Thymus (tissue), 14 donors: ENCODE measurements at places on chromosomes 12 and 14.

DNA sequence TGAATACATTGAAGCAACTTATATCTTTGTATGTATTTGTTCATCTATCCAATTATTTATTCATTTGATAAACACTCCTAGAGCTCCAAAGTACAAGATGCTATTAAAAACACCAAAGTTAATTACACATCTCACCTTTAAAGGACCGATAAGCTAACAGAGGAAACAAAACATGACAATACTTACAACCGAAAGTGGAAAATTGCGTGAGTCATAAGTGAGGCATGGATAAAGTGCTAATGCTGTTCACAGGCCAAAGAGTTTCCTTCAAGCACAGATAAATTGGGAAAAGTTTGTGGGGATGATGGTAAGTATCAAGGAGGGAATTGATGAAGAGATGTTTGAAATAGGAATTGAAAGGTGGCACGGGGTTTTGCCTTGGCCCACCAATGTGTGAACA, 172.8 kb upstream of the KITLG start:
- no peak for DNase-seq

DNA sequence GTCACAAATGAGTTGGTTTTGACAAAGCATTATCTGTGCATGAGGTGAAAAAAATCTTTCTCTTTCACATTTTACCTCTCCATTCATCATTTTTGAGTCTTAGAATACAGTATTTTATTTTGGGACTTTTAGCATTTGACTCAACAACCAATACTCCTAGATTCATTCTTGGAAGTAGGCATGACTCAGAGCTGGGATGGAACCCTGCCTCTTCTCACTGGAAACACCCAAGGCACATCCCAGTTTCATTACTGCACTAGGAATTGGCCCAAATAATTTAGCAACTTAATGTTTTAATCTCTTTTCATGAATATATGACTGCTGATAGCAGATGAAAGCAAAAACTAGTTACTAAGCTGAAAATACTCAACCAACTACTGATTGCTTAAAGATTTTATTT, 3.3 kb upstream of the PDZRN4 start:
- no peak for DNase-seq

- no peak for DNase-seq
Measured at GRCh38 chr12:94123127-94123526, 25.2 kb upstream of the PLXNC1 start.

DNA sequence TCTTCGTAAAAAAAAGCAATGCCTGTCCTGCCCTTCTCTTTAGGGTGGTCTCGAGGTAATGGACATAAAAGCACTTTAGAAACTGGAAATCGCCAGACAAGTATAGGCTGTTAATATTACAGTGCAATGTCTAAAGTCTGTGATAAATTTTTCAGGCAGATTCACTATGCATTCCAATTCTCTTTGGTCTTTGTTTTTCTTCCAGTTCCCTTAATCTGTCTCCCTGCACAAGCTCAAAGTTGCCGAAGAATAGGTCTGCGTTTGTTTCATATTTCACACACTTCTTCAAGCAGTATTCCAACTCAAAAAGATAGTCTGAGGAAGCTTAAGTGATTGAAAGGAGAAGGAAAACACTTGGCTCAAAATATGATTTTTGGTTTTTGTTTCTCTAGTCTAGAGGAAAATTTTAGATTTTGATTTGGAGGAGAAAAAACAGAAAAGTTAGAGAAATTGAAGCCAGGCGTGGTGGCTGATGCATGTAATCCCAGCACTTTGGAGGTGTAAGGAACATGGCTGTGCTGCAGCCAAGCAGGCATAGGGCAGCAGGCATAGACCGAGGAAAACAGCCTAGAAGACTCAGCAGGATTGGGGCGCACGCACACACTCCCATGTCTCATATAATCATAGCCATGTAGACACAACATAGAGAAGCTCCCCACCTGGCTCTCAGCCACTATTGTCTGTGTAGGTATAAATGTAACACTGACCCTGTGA, 96.2 kb upstream of the TMPO start:
- no peak for DNase-seq

DNA sequence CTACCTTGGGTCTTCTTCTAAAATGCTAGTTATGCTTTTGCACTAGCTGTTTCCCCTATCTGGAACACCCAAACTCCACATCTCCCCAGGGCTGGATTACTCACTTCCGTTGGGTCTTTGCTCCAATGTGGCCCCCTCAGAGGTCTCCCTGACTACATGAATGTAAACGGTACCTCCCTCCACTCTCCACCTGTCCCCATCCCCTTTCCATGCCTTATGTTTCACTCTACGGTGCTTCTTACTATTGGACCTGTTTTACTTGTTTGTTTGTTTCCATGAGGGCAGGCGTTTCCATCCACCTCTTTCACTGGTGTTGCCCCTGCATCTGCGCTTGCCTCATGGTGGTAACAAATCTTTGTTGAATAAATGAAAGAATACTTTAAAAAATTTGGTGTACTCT, 256.4 kb downstream of the SNAPC1 start:
- DNase-seq: no peak

GRCh38 chr14:99217066-99217955, 54.7 kb downstream of the BCL11B start:
- no peak for DNase-seq

GRCh38 chr12:109482491-109482890, 5.1 kb downstream of the UBE3B start:
- no peak for DNase-seq

- no peak for DNase-seq
Measured at GRCh38 chr14:93944348-93945069, 17.4 kb downstream of the FAM181A start.
